ENCODE measurements at places on chromosomes 5 and 9.

DNA sequence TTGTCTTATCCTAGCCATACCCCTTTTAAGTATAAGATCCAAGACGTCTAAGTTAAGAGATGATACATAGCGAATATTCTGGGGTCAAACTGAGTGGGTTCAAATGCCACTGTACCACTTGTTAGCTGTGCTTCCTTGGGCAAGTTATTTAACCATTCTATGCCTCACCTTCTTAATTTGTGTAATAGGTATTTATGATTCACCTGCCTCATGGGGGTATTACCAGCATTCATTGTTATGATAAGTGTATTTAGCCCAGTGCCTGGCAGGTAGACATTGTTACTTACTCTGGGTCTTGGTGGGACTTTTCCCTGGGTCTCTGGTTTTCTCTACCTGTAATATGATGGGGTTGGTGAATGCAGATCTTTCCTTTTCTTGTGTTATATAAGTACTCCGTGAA lies 3.8 kb downstream of the LARP1 start:
- no peak for DNase-seq

DNA sequence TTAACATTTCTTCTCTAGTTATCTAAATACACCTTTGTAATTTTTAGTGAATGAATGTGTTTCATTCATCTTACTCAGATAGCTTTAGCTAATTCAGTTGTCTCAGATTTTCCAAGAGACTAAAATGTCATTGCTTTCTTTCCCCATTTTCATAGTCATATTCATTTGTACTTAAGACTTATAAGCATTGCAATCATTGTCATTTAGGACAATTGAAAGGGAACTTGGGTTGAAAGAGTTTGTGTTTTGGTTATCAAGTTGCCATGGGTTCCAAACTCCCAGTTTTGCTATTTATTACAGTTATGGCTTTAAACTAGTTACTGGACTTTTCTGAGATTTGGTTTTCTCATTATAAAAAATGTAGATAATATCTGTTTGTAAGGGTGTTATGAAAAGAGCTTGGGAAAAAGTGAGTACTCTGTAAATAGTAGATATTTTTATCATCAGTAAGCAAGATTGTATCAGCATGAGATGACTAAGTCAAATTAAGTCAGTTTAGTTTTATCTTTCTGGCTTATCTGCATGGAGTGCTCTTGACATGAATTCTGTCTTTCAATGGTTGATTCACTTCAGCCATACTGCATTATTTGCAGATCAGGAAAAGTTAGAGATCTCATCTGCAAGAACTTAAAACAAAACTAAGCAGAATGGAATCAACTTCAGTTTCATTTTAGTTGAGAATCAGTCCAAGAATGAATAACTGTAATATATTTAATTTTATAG lies 107.5 kb downstream of the PBX3 start:
- no peak for DNase-seq

DNA sequence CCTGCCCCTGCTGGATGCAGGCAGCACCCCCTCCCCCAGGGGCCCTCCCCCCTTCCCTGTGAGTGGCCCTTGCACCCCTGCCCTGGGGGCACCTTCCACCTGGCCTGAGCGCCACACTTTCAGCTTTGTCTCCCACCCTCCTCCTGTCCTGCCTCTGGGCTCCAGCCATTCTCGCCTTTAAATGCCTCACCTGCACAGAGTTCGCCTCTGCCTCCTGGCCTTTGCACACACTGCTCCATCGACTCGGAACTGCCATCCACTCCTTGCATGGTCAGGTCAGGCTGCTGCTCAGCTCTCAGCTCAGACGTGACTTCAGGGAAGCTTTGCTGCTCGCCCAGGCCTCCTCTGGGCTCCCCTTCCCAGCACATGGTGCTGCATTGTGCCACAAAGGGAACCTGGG lies 10.2 kb downstream of the FAM163B start:
- no peak for DNase-seq

GRCh38 chr5:177005619-177006264 lies 837 bp downstream of the UIMC1 start:
- DNase-seq: peak; percentile 77

DNA sequence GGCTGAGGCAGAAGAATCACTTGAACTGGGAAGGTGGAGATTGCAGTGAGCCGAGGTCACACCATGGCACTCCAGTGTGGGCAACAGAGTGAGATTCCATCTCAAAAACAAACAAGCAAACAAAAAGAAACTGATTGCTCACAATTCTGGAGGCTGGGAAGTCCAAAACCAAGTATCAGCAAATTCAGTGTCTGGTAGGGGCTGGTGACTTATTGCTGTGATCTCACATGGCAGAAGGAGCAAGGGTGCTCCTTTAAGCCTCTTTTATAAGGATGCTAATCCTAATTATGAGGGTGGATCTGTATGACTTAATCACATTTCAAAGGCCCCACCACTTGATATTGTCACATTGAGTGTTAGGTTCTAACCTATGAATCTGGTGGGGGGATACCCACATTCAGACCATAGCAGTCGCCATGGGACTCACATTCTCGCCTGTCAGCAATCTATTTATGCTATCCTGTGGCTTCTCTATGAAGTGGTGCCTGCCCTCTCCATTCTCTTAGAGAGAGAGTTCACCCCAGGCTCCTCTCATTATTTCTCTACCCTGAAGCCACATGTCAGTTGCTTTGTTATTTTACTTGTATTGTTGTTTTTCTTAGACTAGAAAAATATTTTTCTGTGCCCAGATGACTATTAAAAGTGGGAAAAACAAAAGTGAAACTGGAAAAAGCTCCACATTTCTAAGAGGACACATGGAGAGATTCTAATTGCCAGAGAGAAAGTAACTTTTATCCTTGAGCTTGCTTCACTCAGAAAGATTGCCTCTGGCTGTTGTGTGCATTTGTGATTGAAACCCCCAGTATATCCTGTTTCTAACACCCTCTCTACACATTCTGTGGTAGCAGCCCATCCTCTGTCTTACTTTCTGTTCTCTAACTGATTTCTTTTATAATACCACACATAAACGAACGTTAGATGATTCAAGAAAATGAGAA lies 18.8 kb upstream of the PRLR start:
- no peak for DNase-seq

DNA sequence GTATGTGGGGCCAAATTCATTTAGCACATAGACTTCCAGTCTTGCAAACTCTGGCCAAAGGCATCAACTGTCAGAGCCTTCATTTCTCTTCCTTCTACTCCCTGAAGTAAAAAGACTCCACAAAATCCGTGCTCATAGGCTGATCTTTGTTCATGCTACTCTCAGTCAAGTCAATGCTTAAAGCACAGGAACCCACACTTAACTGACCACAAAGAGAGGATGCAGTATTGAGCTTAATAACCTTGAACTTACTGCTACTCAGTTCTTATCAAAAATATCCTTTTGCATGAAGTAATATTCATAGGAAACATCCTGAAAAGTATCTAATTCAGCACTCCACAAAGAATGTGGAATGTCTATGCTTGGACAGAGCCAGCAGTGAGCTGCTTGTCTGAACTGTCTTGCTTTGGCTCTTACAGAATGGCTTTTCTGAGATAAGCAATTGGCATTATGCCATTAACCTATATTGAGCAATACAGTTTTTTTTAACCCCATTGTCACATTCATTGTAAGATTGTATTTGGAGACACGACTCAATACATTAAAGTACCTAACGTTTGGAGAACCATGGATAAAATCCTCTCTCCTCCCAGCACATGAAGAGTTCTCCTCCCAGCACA lies 21.7 kb downstream of the LPAR1 start:
- no peak for DNase-seq

DNA sequence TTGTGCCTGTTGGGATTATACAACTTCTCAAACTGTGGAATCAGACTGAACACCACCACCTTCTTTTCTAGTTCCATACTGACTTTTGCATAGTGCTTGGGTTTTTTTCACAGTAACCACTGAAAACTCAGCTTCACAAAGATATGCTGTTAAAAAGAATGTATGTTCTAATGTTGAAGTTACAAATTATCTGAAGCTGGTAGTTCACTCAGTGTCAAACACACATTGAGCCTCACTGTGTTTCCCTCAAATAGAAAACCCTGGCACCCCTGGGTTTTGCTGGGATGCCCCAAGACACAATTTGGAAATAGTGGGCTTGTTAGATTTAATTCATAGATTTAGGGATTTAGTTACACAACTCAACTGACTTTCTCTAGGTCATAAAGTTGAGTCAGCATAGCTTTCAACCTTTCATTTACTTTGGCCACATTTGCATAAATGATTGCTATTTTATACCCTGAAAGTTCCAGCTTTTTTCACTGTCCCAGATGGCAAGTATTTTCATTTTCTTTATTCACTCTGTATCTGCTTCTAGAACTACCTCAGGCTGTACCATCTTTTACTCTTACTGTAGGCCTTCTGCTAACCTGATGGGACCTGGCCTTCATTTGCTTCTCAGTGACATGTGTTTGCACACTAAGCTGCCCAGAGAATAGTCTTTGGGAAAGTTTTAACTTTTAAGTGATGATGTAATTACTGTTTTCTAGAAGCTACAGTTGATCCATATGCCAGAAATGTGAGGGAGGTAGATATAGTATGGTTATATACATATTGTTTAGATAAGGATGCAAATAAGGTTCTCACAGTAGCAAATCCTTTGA lies 115.1 kb downstream of the CDC42SE2 start:
- no peak for DNase-seq

GRCh38 chr5:149837680-149838269 lies 106.8 kb downstream of the PDE6A start:
- DNase-seq: no peak

DNA sequence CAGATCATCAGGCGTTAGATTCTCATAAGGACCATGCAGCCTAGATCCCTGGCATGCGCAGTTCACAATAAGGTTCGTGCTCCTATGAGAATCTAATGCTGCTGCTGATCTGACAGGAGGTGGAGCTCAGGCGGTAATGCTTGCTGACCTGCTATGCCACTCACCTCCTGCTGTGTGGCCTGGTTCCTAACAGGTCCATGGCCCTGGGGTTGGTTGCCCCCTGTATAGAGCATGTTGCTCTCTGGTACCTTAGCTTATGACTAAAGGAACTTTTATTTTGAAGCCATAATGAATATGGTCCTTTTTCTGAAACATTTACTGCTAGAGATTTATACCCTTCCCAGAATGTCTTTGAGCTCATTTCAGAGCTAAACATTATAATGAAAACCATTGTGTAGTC lies 3.1 kb downstream of the MAN2A1 start:
- no peak for DNase-seq

DNA sequence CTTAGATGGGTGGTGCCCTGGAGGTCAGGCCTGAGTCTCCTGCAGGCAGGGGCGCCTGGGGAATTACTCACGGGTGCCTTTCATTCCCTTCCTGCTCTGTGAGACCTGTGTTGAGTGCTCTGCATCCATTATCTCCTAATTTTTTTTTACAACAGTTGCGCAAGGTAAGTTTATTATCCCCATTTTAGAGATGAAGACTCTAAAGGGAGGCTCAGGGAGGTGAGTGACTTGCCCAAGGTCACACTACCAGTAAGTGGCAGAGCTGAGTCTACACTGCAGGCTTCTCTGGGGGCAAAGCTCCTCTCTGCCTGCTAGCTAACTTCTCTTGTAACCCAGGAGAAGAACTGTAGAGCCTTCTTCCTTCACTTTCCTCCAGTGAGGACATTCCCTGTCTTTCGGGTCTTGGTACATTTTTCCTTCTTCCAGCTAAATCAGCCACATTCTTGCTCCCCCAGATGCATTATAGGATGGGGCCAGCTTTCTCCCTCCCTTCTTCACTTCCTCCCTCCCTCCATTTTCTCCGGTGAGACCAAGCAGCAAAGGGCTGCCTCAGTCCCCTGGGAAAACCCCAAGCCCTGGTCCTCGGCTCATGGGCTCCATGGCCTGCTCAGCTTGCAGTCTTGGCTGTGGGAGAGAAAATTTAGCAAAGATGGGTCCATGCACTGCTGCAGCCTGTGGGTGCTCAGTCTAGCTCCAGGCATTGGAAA lies 1.8 kb downstream of the PRR7 start:
- no peak for DNase-seq

- no peak for DNase-seq
These were observed 13.6 kb downstream of the ZBTB43 start for GRCh38 chr9:126818482-126818881.

DNA sequence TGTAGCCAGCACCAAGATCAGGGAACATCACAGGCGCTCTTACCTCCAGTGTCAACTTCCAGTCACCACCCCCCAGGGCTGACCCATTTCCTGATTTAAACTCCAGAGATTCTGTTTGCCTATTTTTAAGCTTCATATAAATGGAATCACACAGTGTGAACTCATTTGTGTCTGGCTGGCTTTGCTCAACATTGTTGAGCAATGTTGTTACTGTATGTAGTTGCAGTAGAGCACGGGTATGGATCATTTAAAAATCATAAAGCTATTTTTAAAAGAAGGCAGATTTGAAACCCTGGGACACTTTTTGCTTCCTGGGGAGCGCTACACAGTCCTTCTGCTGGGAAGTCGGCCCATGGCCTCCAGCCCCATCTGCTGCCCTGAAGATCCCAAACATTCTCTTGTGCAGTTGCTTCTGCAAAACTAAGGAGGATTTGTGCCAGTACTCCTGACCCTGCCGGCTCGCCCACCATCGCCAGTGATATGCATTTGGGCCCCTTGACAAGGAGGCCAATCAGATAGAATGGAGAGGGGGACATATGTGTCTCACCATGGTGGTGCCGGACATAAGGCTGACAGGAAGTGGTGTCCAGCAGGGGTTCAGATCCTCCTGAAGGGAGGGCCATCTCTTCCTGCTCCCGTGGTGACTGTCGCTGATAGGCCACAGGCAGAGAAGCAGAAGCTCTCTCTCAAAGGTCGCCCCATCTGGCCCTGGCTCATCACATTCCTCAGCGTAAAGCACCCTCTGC lies 13.3 kb downstream of the DCANP1 start:
- no peak for DNase-seq

GRCh38 chr5:130171699-130172098 lies 267.4 kb downstream of the CHSY3 start:
- DNase-seq: no peak

All from activated naive CD8-positive, alpha-beta T cell treated with anti-CD3 and anti-CD28 coated beads, Interleukin-2, amount 50 U/mL, for 24 hours (primary cell).